Daoy (cell line): ENCODE measurements at places on chromosomes 16 and 17. TPM values are rescaled to one million over a fixed set of nuclear protein-coding genes. Genes with fewer than 3 reads are reported as not detected.

HS3ST3B1 gene
- total RNA-seq: 3.1 and 4.7 TPM in 2 replicates

KRTAP9-8 gene
- total RNA-seq: not detected in 2 replicates

ZSCAN10 gene
- total RNA-seq: not detected in 2 replicates

RNF43 gene
- total RNA-seq: 0.57 and 1.5 TPM in 2 replicates

SYNRG gene
- 3.4 and 5.4 TPM in 2 replicates for total RNA-seq

RAMP2 gene
- total RNA-seq: 2.7 TPM in 1 of 2 replicates, not detected in the other

RNF222 gene
- total RNA-seq: not detected in 2 replicates

CA5A gene
- total RNA-seq: not detected in 2 replicates

ALDH3A1 gene
- 1.4 TPM in 1 of 2 replicates, not detected in the other for total RNA-seq

CES4A gene
- not detected in 2 replicates for total RNA-seq

HLF gene
- 0.57 and 0.80 TPM in 2 replicates for total RNA-seq

GRCh38 chr16:66508248-66508913 is 41.5 kb downstream of the TK2 start:
- peak; percentile 36 for DNase-seq

DNA sequence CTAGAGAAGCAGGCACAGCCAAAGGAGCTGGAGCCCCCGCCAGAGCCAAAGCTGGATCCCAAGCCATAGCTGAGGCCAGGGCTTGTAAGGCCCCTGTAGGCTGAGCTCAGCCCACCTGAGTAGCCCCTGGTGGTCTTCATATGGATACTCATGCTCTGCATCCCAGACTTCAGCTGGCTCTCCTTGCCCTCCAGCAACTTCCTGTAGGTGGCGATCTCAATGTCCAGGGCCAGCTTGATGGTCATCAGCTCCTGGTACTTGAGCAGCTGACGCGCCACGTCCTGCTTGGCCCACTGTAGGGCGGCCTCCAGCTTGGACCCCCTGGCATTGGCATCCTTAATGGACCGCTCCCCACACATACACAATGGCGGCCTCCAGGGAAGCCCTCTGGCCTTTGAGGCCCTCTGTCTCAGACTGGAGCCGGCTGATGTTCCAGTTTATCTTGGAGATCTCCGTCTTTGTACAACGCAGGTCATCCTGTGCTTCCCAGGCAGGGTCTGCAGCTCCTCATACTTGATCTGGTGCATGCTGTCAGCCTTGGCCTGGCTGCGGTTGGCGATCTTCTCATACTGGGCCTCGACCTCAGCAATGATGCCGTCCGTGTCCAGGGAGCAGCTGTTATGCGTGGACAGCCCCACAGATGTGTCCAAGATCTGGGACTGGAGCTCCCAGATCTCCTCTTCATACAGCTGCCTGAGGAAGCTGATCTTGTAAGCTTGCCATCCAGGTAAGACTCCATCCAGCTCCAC is 28.9 kb downstream of the IKZF3 start:
- DNase-seq: no peak

GRCh38 chr16:49998991-49999390 is 26.0 kb upstream of the CNEP1R1 start:
- DNase-seq: no peak

- DNase-seq: no peak
These were observed 6.5 kb upstream of the ATXN7L3 start for GRCh38 chr17:44205962-44206824.

- no peak for DNase-seq
These were observed 25.5 kb downstream of the KDM8 start for GRCh38 chr16:27228621-27229501.

DNA sequence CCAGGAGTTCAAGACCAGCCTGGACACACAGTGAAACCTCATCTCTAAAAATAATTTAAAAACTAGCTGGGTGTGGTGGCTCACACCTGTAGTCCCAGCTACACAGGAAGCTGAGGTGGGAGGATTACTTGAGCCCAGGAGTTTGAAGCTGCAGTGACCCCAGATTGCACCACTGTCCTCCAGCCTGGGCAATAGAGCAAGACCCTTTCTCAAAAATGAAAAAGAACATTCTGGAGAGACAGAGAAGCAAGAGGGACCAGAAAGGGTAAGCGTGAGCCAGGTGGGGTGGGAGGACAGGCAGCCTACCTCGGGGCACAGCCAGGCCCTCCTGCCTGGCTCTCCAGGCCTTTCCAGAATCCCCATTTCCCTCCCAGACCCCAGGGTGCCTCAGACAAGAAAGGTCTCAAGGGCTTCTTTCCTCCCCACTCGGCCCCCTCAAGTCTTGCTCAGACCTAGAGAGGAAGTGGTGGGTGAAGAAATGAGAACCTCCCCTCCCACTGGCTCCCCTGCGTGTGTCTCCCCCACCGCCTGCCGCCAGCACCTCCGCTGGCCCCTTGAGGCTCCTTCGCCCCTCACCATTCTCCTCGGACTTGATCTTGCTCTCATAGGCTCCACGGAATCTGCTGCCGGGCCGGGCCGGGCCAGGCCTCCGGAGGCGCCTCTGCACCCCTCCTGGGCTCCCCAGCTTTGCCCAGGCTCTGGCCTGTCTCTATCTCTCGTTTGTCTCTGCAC is 503 bp downstream of the C16orf54 start:
- no peak for DNase-seq

DNA sequence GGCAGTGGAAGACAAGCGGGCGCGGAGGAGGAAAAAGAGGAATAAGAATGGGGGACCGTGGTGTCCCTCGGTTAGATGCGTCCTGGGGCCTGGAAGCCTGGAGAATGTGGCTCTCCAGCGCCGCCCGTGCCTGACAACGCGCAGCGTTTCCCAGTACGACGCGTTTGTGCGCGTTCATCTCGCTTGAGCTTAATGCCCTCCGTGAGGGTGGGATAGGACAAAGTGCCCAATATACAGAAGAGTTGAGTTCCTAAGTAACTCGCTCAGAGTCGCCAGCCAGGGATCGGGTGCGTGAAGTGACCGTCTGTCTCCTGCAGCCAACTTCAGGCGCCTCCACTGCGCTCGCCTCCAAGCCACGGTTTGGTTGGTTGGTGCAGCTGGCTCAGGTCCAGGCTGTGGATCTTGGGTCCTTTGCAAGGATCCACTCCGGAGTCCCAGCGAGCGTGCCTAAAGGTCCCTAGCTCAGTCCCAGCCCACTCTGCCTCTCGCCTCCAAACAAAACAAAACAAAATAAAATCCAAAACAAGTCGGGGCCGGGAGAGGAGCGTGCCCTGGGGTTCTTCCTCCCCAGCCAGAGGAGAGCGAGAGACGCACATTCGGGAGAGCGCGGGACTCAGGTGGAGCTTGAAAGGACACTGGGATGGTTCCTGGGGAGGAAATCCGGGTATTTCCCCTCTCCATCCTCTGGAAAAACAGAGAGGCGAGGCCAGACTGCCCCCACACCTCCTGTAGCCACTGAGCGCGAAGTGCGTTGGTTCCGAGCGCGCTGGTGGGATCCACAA is 974 bp downstream of the GALR2 start:
- DNase-seq: no peak

- no peak for DNase-seq
These were observed 587.7 kb downstream of the MAF start for GRCh38 chr16:79012671-79013434.

- no peak for DNase-seq
These were observed 11.6 kb upstream of the CAPN15 start for GRCh38 chr16:515939-516226.

- no peak for DNase-seq
These were observed 1.1 kb downstream of the ZFHX3 start for GRCh38 chr16:73046849-73047214.

DNA sequence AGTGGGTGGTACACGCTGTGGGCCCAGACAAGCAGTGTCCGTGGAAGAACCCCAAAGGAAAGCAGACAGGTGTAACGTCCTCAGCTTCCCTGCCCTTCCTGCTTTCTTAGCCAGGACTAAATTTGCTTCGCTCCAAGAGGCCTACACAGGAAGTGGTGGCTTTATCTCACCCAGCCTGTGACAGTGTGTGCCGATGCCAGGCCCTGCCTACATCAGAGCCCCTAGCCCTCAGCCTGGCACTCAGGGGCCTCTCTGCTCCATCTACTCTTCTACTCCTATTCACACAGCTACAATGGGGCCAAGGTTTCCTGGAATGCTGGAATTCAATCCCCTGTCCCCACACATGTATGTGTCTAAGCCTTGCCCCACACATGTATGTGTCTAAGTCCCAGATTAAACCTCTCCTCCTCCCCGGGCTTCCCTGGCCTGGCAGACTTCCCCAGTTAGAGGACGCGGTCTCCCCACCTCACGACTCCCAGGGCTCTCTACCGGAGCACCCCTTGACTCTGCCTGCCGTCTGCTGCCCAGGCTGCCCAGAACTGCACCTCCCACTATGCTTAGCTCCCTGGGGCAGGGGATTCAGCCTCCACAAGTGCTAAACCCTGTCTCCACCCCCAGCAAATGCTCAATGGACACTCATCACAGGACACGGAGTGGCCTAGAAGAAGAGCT is 8.2 kb downstream of the PGAP3 start:
- no peak for DNase-seq

DNA sequence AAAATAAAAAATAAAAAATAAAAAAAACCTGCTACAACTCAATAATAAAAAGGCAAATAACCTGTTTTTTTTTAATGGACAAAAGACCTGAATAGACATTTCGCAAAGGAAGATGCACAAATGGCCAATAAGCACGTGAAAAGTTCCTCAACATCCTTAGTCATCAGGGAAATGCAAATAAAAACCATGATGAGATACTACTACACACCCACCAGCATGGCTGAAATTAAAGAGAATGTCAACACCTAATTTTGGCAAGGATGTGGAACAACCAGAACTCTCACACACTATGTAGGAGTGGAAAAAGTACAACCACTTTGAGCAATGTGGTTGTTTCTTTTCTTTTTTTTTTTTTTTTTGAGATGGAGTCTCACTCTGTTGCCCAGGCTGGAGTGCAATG is 24.6 kb downstream of the COG7 start:
- DNase-seq: no peak

DNA sequence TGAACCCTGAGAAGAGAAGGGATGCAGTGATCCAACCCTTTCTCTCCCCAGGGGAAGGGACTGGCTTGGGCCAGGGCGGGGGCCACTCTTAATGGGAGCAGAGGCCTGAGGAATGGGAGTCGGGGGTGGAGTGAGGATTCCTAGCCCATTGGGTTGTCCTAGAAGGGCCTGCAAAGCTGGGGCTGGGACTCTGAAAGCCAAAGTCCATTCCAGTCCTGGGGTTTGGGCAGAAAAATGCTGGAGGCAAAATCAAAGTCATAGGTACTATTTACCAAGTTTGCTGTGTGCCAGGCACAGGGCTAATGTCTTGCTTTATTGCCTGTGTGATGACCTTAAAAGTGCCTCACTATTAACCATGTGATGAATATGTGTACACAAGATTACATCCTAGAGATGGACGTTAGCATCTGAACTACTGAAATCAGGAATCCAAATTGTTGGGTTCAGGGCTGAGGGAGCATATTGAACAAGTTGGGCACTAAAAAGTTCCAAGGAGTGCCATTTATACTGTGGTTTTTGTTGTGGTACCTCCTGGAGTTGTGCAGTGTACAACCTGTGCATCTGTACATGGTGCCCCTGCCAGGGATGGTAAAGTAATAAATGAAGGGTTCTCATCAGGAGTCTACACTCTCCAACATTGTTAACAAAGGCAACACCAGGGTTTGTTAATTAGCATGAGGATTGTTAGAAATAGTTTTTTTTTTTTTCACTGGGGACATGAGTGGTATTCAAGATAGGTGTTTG is 84.4 kb upstream of the NKD1 start:
- DNase-seq: no peak

- no peak for DNase-seq
These were observed 32.1 kb downstream of the HELZ start for GRCh38 chr17:67212714-67213417.

GRCh38 chr17:57874434-57875289 is 24.8 kb upstream of the MRPS23 start:
- DNase-seq: peak; percentile 94

DNA sequence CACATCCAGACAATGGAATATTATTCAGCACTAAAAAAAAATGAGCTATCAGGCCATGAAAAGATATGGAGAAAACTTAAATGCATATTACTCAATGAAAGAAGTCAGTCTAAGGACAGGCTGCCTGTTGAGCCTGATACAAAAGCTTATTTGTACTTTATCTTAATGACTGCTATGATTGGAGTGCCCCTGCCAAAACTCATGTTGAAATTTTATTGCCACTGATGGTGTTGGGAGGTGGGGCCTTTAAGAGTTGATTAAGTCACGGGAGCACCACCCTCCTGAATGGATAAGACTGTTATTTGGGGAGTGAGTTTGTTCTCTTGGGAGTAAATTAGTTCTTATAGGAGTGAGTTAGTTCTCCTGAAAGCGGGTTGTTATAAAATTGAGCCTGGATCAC is 9.9 kb downstream of the C17orf67 start:
- no peak for DNase-seq
